ENCODE measurements at places on chromosomes 13 and 19.

DNA sequence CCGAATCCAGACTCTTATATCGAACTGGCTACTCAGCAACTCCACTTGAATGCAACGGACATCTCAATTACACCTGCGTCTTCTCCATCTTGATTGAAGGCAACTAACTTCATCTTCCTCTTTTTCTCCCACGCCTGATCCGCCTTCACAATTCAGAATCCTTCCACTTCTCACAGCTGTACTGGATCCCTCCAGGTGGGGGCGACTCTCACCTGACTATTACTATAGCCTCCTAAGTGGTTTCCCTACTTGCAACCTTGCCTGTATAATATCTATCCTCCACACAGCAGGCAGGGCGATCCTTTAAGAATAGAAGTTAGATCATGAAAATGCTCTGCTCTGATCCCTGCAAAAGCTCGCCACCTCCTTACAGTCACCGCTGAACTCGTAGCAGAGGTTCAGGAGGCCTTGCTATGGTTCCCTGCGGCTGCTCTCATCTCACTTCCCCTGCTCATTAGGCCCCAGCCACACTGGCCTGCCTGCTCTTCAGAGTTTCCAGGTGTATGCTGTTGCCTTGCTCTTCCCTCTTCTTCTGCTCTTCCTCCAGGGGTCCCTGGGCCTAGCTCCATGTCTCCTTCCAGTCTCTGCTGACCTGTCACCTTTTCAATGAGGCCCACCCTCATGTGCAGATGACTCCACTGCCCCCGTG is 31.9 kb downstream of the RFXAP start:
- peak; percentile 72 for DNase-seq

DNA sequence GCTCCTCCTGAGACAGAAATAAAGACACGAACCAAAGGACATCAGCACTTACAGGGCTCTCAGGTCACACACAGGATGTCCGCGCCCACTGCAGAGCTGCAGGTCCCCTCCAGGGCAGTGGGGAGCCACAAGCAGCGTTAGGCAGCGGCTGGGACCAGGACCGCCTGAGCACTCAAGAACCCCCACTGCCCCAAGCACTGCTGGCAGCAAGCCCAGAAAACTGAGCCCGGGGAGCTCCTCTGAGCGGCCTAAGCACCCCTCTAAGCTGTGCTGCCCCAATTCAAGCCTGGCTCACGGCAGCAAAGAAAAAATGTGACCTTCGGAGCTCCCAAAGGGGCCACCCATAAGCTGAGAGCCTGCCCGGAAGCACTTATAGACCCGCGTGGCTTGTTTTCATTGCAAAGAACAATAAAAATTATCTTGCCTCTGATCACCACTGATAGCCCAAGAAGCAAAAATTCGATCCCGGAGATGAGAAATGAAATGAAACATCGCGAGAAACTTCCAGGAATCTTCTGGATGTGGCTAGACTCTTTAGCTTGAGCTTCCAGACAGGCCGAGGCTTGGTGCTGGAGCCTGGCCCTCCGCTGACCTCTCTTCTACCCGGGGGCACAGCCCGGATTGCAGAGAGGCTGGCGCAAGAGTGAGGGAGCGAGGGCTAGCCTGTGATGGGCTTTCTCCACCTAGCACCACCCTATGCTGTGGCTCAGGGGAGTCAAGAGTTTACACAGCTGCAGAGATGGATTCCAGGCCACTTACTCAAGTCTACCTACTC is 6.3 kb downstream of the DPP9 start:
- DNase-seq, result no peak

- DNase-seq, result peak; percentile 19
Observed at GRCh38 chr13:30796132-30796572, 60.8 kb downstream of the ALOX5AP start.

DNA sequence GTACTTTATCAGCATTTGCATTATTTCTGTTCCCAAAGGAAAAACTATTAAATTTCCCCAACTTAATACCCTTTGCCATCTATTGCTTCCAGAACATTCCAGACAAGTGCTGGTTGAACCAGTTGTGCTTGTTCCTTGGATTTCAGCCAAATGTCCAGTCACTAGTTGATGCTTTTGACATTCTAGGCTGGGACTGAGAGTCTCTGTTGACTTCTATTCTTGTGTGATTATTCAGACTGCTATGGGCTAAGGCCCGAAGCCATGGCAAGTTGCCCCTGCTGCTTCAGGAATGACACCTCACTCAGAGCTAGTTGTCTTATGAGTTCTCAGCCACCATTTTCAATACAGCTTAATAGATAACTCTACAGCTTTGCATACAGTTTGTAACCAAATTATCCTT is 458.1 kb upstream of the ARGLU1 start:
- no peak for DNase-seq

- no peak for DNase-seq
Observed at GRCh38 chr19:17052439-17052838, 22.8 kb downstream of the HAUS8 start.

- DNase-seq, result no peak
Observed at GRCh38 chr13:99374169-99374991, 67.2 kb upstream of the GPR183 start.

GRCh38 chr19:33630880-33631608 is 9.3 kb downstream of the CHST8 start:
- DNase-seq, result no peak

DNA sequence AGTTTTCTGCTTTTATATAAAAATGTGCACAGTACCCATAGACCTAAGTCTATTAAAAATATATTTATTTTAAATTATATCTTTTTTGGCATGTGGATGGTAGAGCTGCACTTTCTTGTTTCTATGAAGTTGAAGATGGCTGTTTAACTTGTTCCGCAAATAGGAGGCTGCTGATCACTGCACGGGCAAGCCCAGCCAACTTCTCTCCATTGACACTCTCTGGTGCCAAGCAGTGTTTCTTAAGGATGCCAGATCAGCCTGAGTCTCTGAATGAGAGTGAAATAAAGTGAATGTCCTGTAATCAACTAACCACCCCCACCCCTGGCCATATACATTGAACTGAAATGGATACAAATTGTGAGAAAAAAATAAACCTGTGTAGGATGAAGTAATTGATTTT is 202.9 kb upstream of the KLHL1 start:
- DNase-seq, result no peak

DNA sequence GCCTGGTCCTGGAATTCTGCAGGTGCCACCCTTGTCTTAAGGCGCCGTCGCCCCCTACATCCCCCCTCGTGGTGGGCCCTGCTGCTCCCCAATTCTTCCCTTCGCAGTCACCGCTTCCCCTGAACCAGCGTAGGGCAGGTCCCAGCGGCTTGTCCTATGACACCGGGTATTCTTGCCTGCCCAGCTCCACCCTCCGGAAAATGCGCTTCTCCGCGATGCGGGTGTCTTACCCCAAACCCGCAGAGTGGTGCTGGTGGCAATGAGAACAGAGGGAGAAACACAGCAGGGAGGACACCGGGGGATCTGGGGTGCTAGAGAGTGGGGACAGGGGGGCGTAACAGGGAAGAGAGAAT is 9.0 kb downstream of the ZNF808 start:
- DNase-seq, result no peak

- no peak for DNase-seq
Observed at GRCh38 chr13:20142023-20142926, 18.6 kb downstream of the GJA3 start.

DNA sequence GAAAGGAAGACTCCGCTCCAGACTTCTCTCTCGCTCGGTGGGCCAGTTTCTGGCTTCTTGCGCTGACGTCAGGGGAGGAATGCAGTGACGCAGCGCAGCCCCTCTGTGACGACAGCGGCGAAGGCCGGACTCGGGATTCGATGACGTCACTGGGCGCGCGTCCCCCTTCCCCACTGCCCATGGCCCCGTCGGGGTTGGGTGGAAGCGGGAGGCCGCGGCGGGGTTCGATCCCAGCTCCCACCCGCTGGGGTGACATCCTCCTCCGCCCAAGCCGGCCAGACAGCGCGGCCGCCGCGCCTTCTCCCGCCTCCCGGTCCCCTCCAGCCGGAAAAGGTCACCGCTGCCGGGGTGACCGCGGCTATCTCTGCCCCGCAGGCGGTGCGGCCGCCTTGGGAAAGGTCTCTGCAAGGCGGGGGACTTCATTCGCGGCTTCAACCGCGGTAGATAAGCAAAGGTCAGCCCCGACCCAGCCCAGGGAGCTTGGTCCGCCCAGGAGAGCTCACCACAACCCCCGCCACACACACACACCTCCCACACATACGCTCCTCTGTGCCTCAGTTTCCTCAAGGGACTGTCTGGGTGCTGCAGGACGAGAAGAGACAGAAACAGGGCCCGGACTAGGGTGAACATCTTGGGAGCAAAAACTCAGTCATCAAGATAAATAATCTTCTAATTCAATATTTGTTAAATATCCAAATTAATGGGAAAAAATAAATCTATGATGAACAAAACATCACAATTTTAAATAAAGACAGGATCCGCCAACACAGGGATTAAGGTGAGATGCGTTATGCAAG is 844 bp upstream of the RFX1 start:
- DNase-seq, result peak; percentile 85

- peak; percentile 98 for DNase-seq
Observed at GRCh38 chr19:2084993-2085720, 11.0 kb downstream of the MOB3A start.

- no peak for DNase-seq
Observed at GRCh38 chr19:55305983-55306562, 19.1 kb downstream of the TMEM150B start.

- no peak for DNase-seq
Observed at GRCh38 chr13:73370066-73370465, 311.3 kb downstream of the KLF5 start.

GRCh38 chr13:42607546-42607945 is 33.6 kb downstream of the TNFSF11 start:
- no peak for DNase-seq

- no peak for DNase-seq
Observed at GRCh38 chr13:110890279-110891165, 24.3 kb downstream of the ANKRD10 start.

GRCh38 chr13:42101821-42102585 is 53.6 kb downstream of the DGKH start:
- no peak for DNase-seq

DNA sequence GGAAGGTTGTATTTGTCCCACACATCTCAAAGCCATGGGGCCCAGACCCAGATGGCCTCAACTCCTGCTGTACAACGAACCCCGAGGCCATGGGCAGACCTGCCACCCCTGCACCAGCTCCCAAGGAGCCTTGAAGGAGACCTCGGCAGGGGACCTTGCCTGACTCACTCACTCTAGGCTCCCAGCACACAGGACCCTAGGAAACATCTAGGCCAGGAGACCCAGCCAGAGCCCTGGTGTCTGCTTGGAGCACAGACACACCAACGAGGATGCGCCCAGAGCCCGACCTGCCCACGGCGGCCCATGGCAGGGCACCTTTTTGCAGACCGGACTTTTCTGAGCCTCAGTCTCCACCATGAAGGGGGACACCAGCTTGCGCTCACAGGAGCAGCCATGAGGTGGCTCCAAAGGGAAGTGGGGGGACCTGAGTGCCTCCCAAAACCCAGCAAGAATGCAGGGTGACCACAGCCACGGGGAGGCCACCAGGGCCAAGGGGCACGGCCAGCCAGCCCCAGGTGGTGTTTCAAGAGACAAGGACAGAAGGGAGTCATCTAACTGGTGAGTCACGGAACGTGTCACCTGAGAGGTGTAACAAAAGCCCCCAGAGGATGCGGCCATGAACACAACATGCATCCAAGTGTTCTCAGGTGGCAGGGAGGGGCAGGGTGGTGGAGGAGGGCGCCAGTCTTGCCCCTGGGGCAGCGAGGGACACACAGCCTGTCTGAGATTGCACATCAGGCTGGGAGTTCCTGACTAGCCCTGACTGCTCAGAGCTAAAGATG is 4.9 kb upstream of the CERS1 start:
- no peak for DNase-seq

GRCh38 chr19:44856421-44857083 is 10.5 kb downstream of the NECTIN2 start:
- peak; percentile 36 for DNase-seq

- peak; percentile 84 for DNase-seq
Observed at GRCh38 chr19:10416380-10417257, 3.7 kb upstream of the PDE4A start.

- DNase-seq, result no peak
Observed at GRCh38 chr19:50979758-50980157, 4.0 kb downstream of the KLK7 start.

DNA sequence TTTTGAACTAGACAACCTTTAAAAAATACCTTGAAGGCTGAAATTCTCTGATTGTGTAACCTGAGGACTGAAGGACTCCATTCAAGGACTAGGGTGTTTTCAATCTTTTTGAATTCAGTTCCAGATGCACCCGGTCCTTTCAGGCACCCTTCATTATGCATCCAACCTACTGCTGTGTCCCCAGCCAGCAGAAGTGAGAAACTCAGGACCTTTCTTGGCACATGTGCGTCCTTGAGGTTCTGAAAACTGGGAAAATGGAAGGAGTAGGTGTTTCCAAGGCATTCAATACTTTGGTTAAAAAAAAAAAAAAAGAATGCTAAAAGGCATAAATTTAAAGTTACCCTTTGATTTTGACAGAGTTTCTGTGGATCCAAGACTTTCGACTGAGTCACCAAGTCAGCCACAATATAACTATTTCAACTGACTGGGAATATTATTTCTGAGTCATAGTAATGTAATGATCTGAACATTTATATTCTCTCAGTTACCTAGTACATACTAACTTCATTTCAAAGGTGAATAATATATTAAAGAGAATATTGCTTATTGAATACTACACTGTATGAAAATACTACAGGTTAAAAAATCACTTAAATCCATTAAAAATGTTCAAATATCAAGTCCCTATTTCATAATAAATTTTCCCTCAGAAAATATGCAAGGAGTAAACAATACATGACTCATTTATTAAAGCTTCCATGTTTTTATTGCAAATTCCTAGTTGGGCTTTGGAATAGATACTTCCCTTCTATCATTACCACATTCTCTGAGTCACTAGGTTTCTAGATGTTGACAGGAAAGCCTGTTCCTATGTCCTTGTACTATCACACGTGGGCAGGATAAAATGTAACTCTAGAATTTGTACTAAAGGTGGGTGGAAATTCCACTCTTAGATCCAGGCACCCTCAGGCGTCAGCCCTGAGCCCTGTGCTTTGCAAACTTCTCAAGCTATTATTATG is 2.4 kb upstream of the ITGBL1 start:
- DNase-seq, result no peak

DNA sequence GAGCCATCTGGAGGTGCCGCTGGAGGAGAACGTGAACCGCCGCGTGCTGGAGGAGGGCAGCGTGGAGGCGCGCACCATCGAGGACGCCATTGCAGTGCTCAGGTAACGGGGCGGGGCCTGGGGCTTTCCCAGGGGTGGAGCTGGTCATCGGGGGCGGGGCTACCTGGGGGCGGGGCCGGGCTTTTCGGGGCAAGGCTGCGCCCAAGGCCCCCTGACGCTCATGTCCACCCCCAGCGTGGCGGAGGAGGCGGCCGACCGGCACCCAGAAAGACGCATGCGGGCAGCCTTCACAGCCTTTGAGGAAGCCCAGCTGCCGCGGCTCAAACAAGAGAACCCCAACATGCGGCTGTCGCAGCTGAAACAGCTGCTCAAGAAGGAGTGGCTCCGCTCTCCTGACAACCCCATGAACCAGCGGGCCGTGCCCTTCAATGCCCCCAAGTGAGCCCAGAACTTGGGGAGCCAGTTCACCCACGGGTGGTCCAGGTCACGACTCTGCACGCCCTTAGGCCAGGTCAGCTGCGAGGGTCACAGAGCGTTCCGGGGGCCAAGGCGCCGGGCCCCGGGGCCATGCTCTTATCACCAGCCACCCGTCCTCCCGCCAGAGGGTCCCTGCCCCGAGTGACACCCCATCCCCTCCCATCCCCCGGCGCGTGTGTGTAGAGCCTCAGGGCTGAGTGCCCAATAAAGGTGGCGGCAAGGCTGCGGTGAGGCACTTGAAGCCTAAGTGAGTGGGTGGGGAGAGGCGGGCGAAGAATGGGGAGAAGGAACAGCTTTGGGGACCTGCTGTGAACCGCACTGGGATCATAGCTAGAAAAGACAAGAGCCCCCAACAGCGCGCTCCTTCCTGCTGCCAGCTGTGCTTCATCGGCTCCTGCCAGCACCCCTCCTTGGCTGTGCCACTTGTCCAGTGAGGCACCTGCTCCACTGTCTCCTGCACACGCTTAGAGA is 10.7 kb downstream of the CCDC124 start:
- no peak for DNase-seq
